Lower lobe of right lung (tissue), 2 donors: ENCODE measurements at places on chromosomes 3 and 15. TPM values are rescaled to one million over a fixed set of nuclear protein-coding genes. Genes with fewer than 3 reads are reported as not detected.

DNA sequence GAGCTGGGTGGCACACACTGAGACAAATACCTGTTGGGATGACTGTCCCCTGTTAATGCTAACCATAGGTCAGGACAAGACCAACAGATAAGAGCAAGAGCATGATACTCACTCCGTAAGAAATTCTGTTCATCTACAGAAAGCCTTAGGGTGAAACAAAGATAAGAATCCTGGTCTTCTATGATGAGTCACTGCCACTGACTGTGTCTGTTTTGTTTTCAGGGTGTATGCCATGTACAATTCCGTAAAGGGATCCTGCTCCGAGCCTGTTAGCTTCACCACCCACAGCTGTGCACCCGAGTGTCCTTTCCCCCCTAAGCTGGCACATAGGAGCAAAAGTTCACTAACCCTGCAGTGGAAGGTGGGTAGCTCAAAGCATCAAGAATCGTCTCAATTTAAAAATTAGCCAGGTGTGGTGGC is 141.1 kb downstream of the GHSR start:
- no peak for DNase-seq

DNA sequence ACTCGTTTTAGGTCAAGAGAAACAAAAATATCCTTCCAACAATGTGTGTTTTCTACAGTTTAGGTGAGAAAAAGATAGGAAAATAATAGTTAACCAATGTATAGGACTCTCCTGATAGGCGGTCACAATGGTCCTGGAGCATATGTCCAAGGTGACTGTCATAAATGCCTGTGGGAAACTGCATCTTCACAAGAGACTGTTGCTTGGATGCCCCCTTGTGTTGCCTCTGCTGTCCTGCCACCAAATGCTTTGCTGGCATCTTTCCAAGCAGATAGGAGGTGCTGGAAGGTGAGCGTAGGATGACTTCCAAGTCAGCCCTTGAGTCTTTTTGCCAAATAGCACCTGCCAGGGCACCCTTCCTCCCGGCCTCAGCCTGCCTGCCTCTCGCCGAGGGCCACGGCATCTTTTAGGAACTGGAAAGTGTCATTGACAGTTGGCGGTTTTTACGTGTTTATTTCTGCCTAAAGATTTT is 24.1 kb upstream of the SACM1L start:
- DNase-seq: no peak

DNA sequence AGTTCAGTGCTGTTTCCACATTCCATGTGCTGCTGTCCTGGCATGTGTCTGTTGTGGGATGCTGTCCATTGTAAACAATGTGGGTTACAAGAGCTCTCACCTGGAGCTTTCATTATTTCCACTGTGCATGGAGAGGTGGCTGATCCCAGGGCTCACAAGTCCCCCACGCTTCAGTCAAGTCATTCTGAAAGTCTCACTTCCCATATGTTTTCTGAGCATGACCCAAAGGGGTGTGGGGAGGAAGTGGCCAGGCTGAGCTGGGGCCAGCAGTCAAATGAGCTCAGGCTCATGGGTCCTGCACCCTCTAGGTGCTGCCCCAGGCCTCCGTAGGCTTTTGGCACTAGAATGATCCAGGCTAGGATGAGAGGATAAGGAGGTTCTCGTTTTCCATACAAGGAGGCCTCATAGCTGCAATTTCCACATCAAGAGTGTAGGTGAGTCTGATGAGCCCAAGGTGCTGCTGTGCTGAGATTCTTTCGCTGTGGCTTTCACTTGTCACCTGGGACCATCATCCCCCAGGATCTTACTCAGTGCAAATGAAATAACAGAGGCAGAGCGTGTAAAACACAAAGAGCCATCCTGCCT is 22.0 kb downstream of the STARD5 start:
- peak; percentile 75 for DNase-seq

- no peak for DNase-seq
Measured at GRCh38 chr3:94433811-94434210, 370.9 kb downstream of the NSUN3 start.

DNA sequence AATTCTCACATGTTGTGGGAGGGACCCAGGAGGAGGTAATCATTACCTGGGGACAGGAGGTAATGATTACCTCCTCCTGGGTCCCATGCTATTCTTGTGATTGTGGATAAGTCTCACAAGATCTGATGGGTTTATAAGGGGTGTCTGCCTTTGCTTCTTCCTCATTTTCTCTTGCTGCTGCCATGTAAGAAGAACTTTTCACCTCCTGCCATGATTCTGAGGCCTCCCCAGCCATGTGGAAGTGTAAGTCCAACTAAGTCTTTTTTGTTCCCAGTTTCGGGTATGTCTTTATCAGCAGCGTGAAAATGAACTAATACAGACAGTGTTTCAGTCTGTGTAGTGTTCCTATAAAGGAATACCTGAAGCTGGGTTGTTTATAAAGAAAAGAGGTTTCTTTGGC is 13.1 kb upstream of the KCTD6 start:
- no peak for DNase-seq

DNA sequence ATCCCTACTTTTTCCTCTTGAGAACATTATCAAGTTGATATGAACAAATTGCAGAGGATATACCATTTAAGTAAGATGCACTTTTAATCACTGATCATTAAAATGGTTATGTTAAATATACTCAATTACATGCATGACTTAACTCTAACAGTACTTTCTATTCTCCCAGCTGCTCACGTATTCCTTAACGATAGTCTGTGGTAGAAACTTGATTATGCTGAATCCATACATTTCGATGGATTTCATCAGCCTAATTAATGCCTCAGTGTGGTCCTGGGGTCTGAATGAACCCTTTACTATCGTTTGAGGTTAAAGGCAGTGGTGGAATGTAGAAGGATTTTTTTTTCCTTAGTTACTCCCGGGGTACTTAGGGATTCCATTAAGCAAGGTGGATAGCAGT is 18.6 kb downstream of the SOX2 start:
- DNase-seq: no peak

- DNase-seq: no peak
Measured at GRCh38 chr3:178436773-178437172, 99.5 kb upstream of the KCNMB2 start.

- DNase-seq: peak; percentile 72
Measured at GRCh38 chr3:141231952-141232823, 563 bp downstream of the PXYLP1 start.

GRCh38 chr15:48928877-48929538 is 34.7 kb downstream of the SHC4 start:
- no peak for DNase-seq

GRCh38 chr3:37546876-37547275 is 314.8 kb upstream of the CTDSPL start:
- DNase-seq: no peak

DNA sequence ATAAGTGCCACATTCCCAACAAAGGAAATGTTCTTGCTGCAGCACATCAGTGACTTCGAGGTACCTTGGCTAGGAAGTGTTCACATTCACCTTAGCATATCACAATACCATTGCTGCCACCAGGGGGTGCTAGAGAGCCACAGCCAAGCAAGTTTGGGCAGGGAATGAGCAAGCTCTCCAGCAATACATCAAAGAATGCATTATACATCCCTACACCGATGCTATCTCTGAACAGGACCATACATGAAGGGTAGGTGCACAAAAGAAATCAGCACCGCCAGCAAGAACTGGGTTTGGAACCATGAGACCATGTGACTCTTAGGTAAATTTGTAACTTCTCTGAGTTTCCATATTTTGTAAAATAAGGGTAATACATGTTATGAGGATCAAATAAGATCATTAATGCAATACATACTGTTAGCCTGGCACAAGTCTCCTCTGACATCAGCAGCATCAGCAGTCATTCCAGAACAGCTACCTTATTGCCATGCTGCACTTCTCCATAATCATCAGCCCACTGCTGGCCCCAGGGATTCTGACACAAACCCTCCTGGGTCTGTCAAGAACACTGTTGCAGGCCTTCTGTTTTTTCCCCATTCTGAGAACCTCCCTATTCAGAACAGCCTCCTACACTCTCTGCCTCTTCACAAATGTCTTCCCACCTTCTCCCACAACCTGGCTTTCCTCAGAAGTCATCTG is 37.5 kb downstream of the RYK start:
- peak; percentile 76 for DNase-seq

GRCh38 chr3:31172336-31172735 is 277.9 kb upstream of the GADL1 start:
- DNase-seq: no peak

- DNase-seq: peak; percentile 63
Measured at GRCh38 chr15:92091155-92091734, 237.7 kb downstream of the SLCO3A1 start.

- no peak for DNase-seq
Measured at GRCh38 chr15:59347915-59348314, 24.8 kb downstream of the MYO1E start.

- DNase-seq: peak; percentile 60
Measured at GRCh38 chr3:4814305-4814903, 164.8 kb upstream of the BHLHE40 start.

DNA sequence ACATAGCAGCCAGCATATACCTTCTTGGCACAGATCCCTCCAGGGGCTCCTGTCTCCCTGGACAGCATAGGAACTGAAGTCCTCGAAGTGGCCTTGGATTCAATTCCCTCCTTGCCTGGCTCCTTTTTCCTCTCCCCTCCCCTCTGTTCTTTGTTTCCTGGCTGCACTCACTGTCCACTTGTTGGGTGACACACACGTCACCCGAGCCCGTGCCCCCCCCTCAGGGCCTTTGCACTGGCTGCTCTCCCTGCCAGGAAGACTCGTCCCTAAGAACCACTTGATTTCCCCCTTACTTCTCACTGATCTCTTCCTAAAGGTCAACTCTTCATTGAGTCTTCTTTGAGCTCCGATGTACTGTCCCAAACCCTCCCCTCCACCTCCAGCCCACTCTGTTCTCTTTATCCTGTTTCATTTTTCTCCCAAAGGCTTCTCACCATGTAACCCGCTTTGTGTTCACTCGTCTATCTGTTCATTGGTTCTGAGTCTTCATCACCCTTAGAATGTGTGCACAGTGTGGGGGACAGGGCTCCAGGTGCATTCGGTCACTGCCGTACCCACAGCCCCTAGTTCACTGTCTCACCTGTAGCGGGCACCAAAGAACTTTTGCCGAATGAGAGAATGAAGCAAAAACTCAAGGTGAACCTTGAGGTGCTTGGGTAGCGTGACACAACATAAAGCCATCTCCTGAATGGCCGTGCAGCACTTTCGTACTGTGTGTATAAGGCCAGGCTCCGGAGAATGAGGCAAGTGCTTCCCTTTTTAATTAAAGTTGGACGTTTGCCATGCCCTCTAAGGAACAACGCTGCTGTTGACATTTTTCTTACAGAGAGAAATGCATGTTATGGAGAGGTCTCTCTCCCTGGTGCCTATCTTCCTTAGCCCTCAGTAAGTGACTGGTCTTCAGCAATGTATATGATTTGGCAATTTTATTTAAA is 74.0 kb downstream of the CHRNA7 start:
- DNase-seq: no peak

- DNase-seq: no peak
Measured at GRCh38 chr3:16313886-16314645, 49.1 kb downstream of the OXNAD1 start.

- DNase-seq: peak; percentile 57
Measured at GRCh38 chr3:9779721-9780457, 10.1 kb upstream of the CAMK1 start.

- peak; percentile 42 for DNase-seq
Measured at GRCh38 chr3:194272861-194273742, 78.0 kb downstream of the CPN2 start.

DNA sequence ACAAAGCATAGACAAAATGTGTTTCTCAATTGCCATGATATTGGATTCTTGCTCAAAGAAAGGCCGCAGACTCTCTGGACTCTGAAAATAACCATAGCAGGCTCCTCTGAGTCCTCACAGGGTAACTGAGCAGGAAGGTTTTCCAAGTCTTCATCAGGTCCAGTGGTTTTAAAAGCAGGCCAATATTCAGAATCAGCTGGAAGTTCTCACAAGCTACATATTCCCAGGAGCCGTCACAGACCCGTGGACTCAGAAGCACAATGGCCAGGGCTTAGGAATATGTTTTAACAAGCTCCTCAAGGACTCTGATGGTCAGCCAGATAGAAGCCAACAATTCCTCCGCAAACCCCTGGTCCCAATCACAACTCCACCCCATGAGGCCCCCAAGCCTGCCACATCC is 256.1 kb upstream of the ADAMTS9 start:
- no peak for DNase-seq

DNA sequence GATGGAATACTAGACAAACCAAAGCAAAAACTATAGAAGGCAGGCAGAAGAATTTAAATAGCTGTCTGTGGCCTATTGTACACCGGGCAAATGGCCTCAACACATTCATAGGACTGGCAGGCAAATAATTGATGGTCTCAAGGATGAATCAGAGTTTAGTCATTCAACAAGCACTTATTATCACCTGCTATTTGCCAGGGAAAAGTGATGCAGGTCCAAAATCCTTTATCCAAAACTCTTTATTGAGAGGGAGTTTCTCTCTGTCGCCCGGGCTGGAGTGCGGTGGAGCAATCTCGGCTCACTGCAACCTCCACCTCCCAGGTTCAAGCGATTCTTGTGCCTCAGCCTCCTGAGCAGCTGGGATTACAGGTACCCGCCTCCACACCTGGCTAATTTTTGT is 2.3 kb downstream of the EIF2AK4 start:
- DNase-seq: no peak

DNA sequence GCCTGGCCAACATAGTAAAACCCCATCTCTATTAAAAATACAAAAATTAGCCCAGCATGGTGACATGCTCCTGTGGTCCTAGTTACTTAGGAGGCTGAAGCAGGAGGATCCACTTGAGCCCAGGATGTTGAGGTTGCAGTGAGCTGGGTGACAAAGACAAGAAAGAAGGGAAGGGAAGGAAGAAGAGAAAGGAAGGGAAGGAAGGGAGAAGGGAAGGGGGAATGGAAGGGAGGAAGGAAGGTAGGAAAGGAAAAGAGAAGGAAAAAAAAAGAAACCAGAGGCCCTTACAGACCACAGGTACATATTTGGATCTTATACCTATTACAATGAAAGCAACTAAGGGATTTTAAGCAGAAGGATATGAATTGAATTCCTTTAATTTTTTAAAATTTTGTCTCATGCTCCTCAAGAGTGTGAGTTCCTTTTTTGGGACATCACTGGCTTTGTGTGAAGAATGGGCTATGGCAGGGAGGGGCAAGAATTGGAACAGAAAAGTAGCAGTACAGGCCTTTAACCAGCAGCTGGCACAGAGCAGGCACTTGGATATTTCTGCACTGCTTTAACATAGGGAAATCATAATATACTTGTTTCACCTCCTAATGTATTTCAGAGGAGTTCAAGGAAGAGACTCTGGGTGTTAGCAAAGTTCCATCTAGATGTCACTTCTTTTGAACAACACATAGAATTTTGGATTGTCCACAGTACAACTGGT is 7.9 kb downstream of the RAB27A start:
- no peak for DNase-seq

HIGD2B gene
- total RNA-seq: not detected

PPP1R14D gene
- total RNA-seq: 0.53 TPM

CRYGS gene
- 4.0 TPM for total RNA-seq

ADIPOQ gene
- not detected for total RNA-seq

PLA2G4E gene
- total RNA-seq: 1.1 TPM

MYRIP gene
- total RNA-seq: 1.8 TPM

VEPH1 gene
- 116 TPM for total RNA-seq

GOLGA8R gene
- total RNA-seq: 5.1 TPM
